Stimulated activated CD8-positive, alpha-beta memory T cell treated with anti-CD3 and anti-CD28 coated beads, Interleukin-4, amount 100 ng/mL, for 4 hours (primary cell): ENCODE measurements at places on chromosomes 2 and 18.

DNA sequence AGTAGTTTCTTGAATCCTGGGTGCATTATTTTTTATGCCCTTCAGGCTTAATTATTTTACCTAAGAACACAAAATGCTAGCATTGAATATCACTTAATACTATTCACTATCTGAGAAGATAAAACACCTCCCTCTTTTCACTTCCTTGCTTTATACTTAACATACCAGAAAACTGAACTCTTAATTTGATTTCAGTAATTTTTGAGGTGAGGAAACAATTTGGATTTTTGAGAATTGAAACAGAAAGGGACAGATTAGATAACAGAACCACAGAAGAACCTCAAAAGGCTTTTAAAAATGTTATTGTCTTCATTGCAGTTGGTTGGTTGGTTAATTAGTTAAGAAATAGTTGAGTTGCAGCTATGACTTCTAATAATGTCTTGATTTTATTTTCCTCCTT lies 69.5 kb downstream of the GPD2 start:
- no peak for DNase-seq

DNA sequence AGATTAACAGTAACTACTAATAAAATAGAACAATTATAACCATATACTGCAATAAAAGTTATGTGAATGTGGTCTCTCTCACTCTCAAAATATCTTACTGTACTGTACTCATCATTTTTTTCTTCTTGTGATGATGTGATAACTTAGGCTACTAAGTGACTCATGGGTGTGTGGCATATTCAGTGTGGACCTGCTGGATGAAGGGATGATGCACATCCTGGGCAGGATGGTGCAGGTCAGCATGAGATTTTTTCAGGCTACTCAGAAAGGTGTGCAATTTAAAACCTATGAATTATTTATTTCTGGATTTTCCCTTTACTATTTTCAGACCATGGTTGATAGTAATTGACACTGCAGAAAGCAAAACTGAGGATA lies 90.7 kb downstream of the NCKAP5 start:
- no peak for DNase-seq

GRCh38 chr18:48297139-48297538 lies 112.0 kb downstream of the ZBTB7C start:
- no peak for DNase-seq

DNA sequence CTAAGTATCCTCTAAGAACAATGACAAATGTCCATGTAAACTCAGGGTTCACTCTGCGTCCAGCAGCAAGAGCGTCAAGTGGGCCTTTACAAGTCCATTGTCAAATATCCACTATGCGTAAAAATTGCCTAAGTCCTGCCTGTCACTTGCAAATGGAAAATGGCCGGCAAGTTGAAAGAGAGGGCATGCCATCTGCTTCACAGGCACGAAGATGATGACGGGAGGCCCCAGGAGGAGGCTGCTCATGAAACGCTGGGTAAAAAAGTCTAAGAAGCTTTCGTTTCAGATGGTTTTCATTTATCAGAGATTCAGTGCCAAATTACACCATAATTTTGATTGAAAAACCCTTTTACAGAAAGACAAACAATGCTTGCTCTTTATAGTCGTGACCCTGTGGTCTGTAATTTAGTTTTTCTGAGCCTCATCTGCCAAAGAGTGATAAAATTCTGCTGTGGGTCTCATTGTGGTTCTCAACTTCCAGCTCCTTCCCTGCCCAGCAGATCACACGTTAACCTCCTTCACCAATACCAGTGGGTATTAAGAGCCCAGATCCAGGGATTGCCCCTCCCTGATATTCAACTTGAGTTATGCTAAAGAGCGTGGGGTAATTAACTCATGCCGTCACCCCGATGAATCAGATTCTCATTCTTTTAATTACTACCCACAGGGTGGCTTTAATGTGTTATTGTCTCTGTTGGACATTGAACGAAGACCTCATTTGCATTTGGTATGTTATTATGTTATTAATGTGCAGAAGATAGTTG lies 160.2 kb upstream of the ALKAL2 start:
- DNase-seq, result no peak

DNA sequence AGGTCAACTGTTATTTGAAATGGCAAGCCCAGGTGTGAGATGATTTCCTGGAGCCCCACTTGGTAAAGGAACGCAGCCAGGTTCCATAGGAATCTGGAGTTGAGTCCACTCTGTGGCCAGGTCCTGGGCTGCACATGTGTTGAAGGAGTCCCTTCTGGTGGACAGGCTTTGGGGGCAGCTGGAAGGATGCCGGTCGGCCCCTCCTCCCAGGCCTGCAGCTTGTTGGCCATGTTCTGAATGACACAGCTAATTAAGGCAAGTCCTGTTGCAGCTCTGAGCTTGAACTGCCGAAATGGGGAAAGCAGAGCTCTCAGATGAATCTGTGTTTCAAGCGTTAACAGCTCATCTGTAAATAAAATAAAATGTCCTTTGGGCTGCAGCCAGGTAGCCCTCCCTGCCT lies 23.8 kb downstream of the EN1 start:
- DNase-seq, result no peak

DNA sequence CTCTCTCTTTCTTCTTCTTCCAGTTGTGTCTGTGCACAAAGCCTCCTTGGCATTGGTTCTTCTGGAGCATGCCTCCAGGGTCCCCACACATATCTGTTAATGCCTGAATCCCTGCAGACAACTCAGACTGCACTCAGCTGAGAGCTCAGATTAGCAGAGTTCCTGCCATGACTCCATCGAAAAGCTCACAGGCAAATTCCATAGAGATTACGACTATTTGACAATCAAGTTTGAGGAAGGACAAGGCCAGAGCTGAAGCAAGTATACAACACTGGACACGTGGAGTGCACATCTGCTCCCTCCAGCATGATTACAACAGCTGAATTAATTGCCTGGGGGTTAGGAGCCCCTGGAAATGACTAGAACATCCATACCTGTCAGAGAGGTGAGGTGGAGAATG lies 190.7 kb downstream of the INSIG2 start:
- DNase-seq, result no peak

- DNase-seq, result no peak
These were observed 37.6 kb downstream of the ZNF516 start for GRCh38 chr18:76457475-76457874.

DNA sequence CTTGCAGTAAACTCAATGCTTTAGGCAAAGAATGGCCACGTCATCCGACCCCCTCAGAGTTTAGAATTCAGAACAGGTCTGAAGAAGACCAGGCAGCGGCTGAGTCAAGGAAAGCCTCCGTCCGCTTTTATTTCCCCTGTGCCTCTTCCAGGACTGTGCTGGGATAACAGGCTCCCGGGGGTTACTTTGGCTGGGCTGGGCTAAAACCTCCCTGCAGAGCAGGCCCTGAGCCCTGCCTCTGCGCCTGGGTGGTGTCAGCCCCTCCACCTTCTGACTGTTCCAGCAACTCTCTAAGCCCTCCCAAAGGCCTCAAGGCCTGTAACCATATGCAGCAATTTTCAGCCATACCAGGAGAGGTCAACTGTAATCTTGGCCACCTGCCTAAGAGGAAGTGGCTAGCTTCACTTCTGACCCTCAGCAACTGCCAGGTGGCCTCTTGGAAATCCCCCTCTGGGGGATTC lies 166.5 kb downstream of the RPIA start:
- DNase-seq, result no peak

DNA sequence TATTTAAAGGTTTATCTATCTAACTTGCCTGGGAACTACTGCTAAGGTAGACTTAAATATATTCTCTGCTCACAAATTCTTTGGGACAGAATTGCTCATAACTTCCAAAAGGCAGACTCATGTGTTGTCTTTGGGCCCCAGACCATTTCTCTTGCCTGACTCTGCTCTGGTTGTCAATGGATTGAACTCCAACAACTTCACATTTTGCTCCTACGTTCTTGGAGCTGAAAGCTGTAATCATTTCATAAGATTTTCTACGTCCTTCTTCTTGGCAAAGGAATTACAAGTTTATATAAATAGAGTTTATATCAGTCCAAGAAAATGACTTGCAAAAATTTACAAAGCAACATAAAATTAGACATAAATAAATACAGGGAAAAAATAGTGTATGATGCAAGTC lies 32.9 kb upstream of the PPM1B start:
- DNase-seq, result no peak

- no peak for DNase-seq
These were observed 333.4 kb downstream of the SETBP1 start for GRCh38 chr18:45014047-45014501.

DNA sequence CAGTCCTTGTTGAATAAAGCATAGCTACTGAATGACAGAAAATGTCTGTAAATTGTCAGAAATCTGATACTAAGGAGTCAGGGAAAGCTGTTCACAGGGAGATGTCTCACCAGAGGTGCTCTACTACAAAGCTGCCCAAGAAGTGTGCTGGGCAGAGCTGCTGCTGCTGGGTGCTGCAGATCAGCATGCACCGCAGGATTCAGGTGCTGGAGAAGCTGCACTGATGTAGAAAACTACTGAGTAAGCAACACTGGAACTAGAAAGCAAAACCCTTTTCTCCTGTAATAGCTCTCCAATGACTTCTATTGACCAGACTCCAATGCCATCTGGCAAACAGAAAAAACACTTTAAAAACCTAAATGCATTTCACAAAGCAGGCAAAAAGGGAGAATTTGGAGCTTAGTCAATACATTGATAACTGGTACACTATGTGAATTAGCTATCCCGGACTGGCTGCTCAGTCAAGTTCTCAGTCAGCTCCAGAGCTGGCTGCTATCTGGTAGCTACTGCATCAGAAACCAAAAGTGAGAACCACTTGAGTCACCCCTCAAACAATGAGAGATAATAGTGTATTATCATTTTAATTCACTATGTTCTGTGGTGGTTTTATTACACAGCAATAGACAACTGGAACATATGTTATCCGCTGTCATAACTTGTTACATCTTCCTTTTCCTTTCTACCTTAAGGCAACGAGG lies 493.1 kb downstream of the CPS1 start:
- no peak for DNase-seq

DNA sequence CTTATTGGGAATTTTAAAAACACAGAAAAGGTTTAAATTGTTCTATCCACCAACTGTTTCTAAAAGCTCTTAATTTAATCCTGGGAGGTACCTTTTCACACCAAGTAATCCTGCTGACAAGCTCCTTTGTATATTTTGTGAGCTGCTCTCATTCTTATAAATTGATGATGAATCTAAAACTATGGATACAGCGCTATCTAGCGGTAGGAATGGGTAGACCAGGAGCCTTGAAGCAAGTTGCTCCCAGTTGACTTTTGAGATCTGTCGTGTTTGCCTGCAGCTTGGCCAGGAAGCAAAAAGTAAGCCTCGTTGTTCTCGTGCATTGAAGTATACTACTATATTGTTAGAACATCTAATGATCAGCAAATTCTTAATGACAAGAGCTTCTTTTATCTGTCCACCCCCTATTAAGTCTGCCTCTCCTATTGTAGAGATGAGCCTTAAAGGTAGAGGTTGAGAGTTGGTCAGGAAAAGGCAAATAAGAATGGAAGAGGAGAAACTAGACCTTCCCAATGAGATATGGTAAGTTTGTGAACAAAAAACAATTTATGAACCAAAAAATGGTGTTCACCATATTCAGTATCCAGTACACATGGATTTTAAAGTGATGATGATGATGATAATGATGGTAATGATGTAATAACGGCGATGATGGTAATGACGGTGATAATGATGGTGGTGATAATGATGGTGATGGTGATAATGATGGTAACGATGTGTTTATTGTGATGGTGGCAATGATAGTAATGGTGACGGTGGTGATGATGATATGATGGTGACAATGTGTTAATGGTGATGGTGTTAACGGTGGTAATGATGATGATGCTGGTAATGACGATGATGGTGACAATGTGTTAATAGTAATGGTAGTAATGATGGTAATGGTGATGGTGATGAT lies 212.1 kb upstream of the NCKAP5 start:
- no peak for DNase-seq

DNA sequence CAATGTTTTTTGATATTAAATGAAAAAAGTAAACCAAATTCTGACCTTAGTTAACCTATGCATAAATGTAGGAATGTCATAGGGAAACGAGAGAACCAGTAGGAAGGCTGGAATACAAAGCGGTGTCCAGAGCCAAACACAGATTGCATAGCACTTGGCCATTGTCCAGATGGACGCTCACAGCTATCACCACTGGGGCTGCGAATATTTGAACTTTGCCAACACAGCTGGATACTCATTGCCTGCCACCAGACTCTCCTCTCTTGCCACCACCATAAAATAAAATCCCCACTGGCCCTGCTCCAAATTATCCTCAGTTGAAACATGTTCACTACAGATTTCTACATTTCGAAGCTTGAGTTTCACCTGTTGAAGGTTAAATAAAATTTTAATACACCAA lies 159.3 kb upstream of the GULP1 start:
- DNase-seq, result no peak

DNA sequence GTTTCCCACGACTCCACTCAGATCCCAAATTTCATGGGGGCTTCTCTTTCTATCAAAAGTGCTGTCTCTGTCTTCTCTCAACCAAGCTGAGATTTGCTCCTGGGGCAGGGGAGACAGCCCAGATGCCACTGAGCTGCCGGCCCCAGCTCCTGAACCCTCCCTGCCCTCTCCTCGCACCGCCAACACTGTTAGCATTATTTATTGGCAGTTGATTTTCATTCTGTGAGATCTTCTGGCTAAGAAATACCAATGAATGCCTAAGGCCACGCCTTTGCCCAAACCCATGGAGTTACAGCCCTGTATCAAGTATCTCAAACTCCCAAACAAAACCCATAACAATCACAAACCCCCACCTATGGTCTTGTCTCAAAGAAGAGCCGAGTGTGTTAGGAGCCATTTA lies 153.0 kb upstream of the TWIST2 start:
- DNase-seq, result no peak

- DNase-seq, result no peak
These were observed 1647.4 kb upstream of the PIK3C3 start for GRCh38 chr18:40307627-40308026.

- DNase-seq, result no peak
These were observed 50.3 kb downstream of the TCF7L1 start for GRCh38 chr2:85183479-85183878.

DNA sequence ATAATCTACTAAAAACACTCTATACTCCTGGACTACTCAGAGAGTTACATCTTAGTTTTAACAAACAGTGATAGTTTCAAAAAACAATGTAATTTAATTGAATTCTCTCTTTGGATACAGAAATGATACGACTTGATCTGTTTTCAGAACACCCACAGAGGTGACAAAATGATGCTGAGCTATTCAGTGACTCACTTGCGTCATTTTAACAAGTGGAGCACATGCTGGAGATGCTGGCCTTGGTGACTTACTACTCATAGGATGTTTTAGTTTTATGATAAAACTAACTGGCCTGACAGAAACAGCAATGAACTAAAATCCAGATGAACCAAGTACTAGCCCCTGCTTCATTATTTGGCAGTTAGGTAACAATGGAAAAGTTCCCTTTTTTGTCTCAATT lies 101.3 kb upstream of the ITGB6 start:
- no peak for DNase-seq

GRCh38 chr2:221203125-221203524 lies 369.0 kb downstream of the EPHA4 start:
- DNase-seq, result no peak

- no peak for DNase-seq
These were observed 339.2 kb downstream of the NYAP2 start for GRCh38 chr2:225738735-225739134.

DNA sequence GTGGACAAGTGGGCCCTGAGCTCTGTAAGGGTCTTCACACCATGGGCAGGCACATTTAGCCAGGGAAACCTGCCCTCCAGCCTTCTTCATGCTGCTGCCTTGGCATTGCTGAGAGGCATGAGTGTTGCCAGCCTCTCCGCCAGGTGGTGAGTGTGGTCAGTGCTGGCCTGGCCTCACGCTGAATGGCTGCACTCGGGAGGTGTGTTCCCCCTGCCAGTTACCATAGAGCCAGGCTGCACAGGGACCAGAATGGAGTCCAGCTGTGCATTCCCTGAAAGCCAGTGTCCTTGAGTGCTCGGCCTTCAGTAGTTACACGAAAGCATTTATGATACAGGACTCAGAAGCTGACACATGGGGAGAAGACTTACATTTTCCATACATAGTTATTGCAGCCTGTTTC lies 139.7 kb downstream of the ATP9B start:
- DNase-seq, result no peak
